ENCODE measurements at places on chromosomes 7 and 10.

DNA sequence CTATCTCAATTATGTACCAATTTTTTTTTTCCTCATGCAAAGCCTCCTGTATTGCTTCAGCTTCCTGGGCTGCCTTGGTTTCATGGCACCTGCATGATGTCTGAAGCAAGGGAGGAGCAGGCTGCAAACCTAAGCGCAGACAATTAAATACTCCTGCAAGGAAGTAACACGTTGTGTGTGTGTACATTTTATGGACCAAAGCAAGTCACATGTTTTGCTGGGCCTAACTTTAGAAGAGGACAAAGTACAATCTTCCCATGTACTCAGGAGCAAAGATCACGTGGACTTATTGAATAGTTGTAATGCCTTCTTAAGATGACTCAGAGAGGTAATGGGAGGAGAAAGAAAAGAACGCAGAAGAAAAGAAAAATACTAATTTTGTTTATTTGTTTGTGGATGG is 944.0 kb upstream of the C7orf33 start:
- DNase-seq: no peak

DNA sequence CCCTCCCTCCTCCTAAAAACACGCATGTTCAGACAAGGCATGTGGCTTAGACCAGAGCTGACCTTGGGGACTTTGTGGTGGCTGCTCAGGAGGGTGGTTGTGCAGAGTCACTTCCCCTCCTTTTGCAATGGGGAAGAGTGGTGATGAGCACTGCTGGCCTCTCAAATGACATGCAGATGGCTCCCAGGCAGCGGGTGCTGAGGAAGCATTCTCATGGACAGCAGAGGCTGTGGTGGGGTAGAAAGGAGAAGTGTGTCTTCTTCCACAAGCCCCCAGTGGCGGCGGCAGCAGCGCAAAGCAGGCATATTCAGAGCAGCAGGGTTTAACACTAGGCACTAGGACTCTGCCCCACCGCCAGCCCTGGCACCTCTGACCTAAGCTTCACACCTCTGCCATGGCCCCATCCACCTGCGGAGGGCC is 105.9 kb upstream of the ANLN start:
- DNase-seq: no peak

DNA sequence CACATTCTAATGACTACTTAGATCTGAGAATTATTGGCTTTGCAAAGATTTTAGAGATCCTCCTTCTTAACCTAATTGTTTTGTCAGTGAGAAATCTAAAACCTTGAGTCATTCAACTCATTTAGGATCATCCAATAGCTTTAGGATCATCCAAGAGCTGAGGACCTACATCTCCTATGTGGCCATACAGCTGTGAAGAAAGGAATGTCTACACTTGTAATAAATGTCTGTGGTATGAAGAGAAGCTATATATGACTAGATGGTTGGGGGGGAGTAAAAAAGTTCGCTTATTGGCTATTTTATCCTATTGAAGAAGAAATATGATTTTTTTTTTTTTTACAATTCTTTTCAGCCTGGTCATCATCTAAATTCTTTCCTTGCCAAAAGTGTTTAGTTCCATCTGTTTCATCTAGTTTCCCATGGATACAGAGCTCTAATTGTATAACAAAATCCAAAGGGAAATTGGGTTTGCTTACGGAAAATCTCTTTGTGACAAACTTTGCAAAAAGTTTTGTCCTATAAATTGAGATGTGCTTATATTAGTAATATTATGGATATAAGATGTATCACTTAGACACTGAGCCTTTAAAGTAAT is 196.7 kb downstream of the PRKG1 start:
- DNase-seq: no peak

GRCh38 chr10:10361301-10361885 is 656.3 kb upstream of the CELF2 start:
- no peak for DNase-seq

DNA sequence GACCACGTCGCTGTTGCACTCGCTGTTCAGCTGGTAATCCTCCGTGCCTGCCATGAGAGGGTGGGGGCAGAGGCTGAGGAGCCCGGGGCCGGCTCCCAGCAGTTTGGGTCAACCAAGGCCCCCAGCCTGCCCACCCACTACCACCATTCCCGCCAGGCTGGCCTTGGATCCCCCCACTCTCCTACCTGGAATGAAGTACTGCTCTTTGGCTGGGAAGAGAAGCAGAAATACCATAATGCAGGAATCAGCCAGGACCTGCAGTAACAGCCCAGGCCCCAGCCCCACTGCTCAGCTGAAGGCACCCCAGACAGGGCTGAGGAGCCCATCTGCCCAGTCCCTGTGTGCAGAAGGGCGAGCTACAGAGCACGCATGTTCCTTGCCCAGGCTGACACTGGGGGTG is 138.0 kb downstream of the SLIT1 start:
- no peak for DNase-seq

GRCh38 chr7:77395626-77396025 is 20.5 kb downstream of the GSAP start:
- DNase-seq: no peak

GRCh38 chr10:28281726-28282315 is 21.0 kb downstream of the MPP7 start:
- no peak for DNase-seq

- DNase-seq: no peak
Measured at GRCh38 chr10:10816447-10816846, 201.2 kb upstream of the CELF2 start.

GRCh38 chr10:20990604-20991003 is 93.5 kb upstream of the NEBL start:
- no peak for DNase-seq

DNA sequence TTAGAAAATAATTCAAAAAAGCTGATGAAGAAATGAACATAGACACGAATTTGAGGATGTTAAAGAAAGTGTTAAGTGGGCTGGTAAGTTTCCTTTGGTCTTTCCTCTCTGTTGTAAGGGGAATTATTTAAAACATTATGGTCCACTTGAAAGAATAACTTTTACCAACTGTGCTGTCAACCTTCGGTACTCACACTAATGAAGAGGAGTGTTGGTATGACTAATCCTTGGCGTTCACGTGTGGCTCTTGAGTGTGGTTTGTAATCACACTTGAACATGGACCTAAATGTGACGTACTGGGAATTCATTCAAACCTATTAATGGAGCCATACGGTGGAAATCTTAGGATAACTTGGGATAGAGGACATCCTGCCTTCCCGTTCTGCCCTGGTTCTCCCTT is 41.3 kb downstream of the TBXAS1 start:
- no peak for DNase-seq

- no peak for DNase-seq
Measured at GRCh38 chr7:97075928-97076327, 41.6 kb upstream of the SDHAF3 start.

GRCh38 chr10:65501259-65501658 is 1424.6 kb upstream of the LRRTM3 start:
- DNase-seq: no peak

DNA sequence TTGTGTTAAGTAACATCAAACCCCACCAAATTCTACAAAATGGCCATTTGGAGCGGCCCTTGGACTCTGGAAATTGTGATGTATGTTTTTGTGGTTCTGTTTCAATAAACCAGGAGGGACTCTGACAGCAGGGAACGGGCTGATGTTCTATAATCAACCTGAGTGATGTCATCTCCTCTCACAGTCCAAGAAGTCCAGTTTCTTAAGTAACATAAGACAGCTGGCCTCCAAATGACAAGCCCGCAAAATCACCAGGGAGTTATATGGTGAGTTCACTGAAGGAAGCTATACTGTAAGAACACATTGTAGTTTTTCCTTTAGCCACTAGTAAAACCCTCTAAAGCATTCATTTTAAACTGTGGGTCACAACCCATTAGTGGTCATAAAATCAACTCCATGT is 34.0 kb downstream of the GOT1 start:
- no peak for DNase-seq

DNA sequence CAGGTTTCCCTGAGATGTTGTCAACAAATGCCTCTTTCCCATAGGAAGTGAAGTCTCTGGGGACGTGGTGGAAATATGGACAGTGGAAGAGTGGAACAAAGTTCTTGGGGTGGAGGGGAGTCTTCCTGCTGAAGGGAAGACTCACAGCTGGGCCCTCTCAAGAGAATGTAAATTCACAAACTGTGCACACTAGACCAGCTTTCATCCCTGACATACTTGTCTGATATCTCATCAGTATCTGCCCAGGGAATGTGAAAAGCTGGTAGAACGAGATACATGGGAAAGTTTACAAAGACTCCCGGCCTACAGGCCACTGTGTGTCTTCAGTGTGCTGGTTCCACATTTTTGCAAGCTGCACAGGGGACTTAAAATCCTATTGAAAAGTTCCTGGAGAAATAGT is 16.7 kb upstream of the CCDC3 start:
- no peak for DNase-seq

GRCh38 chr7:95780665-95781064 is 8.3 kb downstream of the DYNC1I1 start:
- no peak for DNase-seq

DNA sequence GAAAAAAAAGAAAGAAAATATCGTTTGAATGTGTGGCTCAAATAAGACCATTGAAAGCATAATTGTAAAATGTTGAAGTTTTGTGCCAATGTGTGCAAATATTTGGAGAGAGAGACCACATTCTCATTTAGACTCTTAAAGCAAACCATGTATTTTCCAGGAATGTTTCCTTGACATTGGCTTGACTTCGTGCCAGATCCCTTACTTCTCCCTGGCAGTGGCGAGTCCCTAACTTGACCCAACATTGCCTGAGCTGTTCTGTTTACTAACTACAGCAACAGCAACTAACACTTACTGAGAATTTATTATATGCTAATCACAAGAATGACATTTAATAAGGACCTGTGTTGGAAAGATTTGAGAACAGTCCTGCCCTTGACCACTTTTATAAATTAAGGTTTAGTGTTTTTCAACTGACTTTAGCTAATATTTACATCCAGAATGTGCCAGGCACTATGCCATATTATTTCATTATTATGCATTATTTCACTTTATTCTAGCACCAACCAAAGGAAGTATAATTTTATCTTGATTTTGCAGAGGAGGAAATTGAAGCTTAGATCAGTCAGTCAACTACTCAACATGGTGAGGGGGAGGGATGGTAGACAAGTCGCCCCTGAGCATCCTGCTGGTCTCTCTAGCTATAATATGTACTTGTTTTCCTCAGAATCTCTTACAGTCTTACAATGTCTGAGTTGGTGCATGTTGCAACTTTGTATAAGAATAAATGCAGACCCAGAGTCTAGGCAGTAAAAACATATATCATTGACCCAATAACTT is 29.7 kb downstream of the ZNF467 start:
- no peak for DNase-seq

- DNase-seq: no peak
Measured at GRCh38 chr10:103632247-103632642, 138.7 kb downstream of the NEURL1 start.

- DNase-seq: no peak
Measured at GRCh38 chr10:35453855-35454532, 117.7 kb downstream of the CCNY start.

DNA sequence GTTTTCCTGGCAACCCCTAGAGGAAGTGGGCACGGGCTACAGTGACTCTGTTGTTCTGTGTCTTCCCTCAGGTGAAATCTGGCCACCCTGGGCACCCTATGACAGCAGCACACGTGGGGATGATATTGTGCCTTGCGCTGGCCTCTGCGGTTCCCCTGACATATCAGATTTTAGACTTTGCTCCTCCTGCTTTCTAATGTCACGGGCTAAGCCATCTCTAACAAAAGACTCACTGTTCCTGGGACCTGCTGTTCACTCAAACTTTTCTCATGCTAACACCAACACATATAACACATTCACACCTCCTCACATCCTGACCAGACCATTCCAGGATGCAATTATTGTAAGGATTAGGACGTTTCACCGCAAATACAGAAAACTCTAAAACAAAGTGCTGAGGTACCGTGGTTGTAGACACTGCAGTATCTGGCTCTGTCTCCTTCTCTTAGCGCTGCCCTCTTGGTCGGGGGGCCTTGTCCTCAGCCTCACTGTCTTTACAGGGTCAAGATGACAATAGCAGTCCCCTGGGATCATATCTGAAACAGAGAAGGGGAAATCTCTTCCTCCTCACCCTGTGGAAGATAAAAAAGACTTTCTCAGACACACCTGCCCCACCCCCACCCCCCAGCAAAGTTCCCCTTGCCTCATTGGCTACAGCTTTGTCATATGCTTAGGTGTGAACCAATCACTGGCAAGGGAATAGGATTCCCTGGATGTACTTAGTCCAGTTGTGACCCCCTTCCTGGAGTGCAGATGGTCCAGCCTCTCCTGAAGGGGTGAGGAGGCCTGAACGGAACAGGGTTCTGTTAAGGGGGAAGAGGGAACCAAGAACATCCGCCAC is 14.1 kb downstream of the CHN2 start:
- no peak for DNase-seq

GRCh38 chr7:16514271-16514670 is 12.4 kb upstream of the LRRC72 start:
- no peak for DNase-seq

DNA sequence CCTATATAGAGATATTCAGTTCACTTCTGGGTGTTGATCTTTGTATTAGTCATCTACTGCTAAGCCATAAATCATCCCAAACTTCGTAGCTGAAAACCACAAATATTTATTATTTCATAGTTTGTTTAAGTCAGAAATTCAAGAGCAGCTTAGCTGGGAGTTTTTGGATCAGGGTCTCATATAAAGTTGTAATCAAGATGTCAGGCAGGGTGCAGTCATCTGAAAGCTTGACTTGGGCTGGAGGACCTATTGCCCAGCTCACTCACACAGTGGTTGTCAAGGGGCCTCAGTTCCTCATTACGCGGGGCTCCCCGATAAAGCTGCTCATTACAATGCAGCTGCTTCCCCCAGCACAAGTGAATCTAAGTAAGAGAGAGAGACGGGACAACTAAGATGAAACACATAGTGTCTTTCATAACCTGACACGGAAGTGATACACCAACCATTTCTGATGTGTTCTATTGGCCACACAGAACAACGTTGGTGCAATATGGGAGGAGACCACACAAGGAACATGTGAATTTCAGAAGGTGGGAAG is 15.7 kb downstream of the PPP1R3C start:
- DNase-seq: no peak

DNA sequence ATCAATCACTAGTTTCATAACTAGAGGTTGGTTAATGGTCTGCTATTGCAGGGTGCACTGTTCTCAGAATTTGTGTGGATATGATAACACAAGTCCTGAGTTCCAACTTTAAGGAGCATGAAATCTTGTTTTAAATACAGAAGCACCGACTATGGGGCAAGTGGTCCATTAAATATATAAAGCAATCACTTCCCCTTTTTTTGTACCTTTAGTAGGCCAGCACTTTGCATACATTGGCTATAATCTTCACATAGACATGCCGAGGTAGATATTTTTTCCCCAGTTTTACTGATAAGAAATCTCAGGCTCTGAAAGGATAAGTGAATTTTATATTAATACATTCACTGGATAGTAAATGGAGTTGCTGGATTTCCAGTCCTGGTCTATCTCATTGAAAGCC is 286.3 kb downstream of the NRG3 start:
- no peak for DNase-seq

DNA sequence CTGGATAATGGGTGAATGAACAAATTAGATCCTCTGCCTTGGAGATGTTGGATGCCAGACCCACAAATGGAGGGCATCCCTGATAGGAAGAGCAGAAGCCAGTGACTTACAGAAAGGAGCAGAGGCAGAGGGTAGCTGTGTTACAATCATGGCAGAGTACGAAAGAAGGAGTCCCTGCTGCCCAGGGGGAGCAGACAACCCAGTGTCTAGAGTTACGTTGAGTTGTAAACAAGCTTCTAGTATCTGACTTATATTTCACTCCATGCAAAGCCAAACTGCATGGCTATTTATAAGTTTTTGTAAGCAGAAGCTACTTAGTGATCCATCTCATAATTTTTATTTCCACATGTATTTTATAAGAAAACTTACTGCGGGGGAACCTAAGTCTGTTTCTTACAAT is 56.2 kb upstream of the A1CF start:
- DNase-seq: no peak

GRCh38 chr10:117797296-117797695 is 249.4 kb downstream of the RAB11FIP2 start:
- DNase-seq: no peak
